ENCODE measurements at places on chromosomes 11 and 22. TPM values are rescaled to one million over a fixed set of nuclear protein-coding genes. Genes with fewer than 3 reads are reported as not detected.

The FGF4 gene
- not detected for total RNA-seq

The MYO7A gene
- 0.07 TPM for total RNA-seq

The FAR1 gene
- 80.0 TPM for total RNA-seq

The MIOX gene
- total RNA-seq = 0.14 TPM

The OR8D4 gene
- not detected for total RNA-seq

The SLC22A12 gene
- not detected for total RNA-seq

The NTM gene
- 3.5 TPM for total RNA-seq

The OR8A1 gene
- total RNA-seq = not detected

The ZNF215 gene
- total RNA-seq = 5.8 TPM

The CFAP68 gene
- 15.9 TPM for total RNA-seq

The LIF gene
- total RNA-seq = 0.68 TPM
